ENCODE measurements at places on chromosomes 4 and X.

GRCh38 chr4:53122280-53123116 is 243.4 kb downstream of the SCFD2 start:
- DNase-seq = no peak

GRCh38 chr4:150619042-150619441 is 37.1 kb downstream of the MAB21L2 start:
- DNase-seq = no peak

GRCh38 chr4:93394545-93395081 is 433.9 kb upstream of the ATOH1 start:
- no peak for DNase-seq

GRCh38 chrX:96480081-96480480 is 204.6 kb upstream of the DIAPH2 start:
- no peak for DNase-seq

GRCh38 chr4:143183513-143184216 is 1.1 kb upstream of the USP38 start:
- DNase-seq = no peak

DNA sequence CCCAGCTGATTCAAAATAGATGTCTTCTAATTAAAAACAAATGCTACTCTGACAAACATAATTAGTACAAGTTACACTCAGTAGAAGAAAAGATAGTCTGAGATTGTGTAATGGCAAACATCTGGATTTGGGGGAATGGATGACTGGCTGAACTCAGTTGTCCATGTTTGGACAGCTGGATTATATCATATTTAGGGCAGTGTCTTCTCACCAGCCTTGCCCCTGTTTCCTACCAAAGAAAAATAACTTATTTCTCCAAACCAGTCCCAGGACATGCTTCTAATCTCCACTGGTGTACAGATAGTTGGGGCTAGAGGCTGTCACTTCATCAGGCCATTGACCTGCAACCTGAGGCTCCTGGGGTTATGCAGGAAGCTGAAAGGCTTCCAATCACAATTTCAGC is 237.3 kb downstream of the USP46 start:
- no peak for DNase-seq

DNA sequence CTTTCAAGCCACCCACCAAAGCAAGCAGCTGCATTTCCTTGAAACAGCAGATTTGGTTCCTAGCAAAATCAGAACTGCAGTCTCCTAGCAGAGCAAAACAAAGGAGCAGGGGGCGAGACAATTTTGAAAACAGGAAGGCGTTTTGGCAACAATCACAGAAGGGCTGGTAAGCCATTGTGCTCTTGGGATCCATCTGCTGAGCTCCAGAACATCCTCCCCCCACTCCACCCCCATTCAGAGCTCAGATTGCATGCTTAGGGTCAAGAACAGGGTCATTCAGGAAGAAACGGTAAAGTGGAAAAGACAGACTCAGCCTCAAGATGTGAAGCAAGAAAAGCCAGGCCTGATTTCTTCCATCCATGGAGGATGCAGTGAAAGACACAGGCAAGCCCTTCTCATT is 7.6 kb upstream of the PCDH19 start:
- DNase-seq = no peak

- DNase-seq = no peak
Observed at GRCh38 chr4:124337874-124338273, 374.7 kb downstream of the ANKRD50 start.

DNA sequence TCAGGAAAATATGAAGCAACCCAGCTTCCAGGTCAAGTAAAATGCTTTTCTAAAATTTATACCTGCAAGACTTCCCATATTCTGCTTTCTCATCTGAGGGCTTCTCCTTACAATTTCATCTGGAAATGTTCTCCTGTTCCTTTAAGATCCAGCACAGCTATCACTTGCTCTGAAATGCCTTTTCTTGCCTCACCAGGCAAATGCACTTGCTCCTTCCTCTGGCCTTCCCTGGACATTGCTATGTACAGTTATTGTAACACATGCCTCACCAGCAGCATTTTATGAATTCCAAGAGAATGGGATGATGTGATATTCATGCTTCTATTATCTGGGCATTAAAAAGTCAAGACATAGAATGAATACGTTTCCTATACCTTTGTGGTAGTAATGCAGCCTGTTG is 842.1 kb upstream of the INTU start:
- DNase-seq = no peak

DNA sequence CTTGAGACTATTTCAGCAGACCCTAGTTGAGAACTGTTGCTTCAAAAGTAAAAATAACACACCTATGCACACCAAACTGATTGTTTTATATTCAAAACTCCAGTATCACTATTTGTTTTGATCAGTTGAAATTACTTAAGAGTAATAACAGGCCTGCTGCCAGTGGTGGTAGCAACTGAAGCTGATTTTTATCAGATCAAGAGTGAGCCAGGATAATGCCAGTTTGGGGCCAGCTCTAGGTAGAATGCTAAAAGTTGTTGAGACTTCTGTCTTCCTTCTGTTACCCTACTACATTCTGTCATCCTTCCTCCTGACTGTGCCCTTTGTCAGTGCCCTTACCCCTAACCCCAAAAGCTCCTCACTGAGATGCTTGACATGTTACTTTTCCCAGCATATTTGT is 228.7 kb upstream of the SPRY1 start:
- DNase-seq = no peak

GRCh38 chr4:53573696-53574095 is 17.6 kb downstream of the LNX1 start:
- DNase-seq = no peak

- DNase-seq = no peak
Observed at GRCh38 chr4:78779280-78779679, 3.1 kb downstream of the BMP2K start.

- no peak for DNase-seq
Observed at GRCh38 chrX:134969726-134970125, 21.1 kb upstream of the SMIM10 start.

Data from DMS79 (cell line).